ENCODE measurements at places on chromosomes 1 and 21.

DNA sequence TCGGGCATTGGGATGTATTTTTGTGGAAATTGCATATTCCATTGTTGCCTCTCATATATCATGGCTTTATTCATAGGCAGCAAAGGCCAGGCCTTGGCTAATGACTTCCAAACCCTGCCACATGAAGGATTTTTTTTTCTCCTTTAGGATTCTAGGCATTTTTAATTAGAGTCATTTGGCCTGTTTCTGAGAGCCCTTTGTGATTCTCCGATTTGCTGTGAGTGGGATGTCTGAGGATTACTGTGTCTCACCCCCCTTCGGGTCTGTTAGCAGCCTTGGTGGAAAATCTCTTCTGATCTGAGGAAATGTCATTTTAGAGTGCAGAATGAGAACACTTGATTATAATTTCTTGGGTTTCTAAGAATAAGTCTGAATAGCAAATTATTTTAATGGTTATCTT is 253.5 kb downstream of the NTNG1 start:
- no peak for DNase-seq

GRCh38 chr1:47819574-47819888 is 177.7 kb downstream of the TRABD2B start:
- DNase-seq = no peak

- no peak for DNase-seq
Observed at GRCh38 chr1:37926038-37926924, 20.6 kb downstream of the INPP5B start.

GRCh38 chr1:226626577-226626956 is 78.0 kb downstream of the STUM start:
- DNase-seq = peak; percentile 19

DNA sequence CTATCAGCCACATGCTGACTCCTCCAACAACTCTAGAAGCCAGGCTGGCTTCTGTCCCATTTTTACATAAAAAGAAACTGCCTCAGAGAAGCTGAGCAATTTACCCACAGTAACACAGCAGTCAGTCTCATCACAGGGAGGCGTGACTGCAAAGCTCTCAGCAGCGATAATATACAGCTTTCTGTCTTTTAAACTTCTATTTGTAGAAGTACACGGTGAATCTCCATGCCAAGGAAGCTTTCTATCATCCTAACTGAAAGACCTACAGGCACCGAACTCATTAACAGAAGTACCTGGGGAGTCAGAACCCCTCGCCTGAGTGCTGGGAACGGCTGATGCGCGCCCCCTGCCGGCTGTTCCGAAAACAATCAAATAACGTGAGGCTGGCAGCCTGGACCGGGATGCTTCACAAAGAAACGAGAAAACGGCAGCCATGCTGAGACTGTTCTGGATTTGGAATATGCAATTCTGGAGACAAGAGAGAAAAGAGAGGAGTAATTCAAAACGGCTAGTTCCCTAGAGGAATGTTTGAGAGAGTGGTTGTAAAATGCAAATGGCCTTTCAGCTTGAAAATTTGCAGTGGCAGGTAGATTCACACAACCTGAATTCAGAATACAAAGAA is 43.5 kb upstream of the RAB4A start:
- peak; percentile 70 for DNase-seq

DNA sequence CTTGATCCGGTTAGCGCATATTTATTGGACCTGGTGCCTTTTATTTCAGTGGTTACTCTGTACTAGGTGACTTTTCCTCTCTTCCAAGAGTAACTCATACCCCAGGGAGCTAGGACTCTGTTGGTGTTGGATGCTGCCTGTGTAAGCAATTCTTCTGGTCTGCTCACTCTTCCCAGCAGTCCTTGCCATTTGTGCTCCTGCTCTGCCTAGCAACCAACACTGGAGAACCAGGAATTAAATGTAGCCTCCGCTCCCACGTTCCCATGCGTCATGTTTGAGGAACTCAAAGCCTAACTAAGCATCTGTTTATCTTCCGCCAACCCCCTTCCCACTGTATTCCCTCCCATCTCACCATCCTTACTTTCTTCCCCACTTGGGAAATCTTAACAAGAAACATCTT is 65.7 kb upstream of the RAVER2 start:
- DNase-seq = no peak

DNA sequence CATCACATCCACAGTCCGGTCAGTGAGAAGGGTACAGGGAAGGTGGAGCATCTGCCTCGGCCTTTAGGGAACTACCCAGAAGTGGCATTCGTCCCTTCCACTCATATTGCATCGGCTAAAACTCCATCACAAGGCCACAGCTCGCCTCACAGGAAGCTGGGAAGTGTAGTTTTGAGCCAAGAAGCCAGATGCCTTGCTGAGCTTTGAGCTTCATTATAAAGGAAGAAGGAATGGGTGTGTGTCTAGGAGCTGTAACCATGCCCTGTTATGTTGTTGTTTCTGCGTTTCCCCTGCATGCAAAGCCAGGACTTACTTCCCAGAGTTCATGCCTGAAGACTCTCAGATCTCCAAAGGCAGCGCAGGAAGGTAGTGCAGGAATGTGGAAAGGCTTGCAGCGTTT is 61.1 kb downstream of the OPTC start:
- no peak for DNase-seq

DNA sequence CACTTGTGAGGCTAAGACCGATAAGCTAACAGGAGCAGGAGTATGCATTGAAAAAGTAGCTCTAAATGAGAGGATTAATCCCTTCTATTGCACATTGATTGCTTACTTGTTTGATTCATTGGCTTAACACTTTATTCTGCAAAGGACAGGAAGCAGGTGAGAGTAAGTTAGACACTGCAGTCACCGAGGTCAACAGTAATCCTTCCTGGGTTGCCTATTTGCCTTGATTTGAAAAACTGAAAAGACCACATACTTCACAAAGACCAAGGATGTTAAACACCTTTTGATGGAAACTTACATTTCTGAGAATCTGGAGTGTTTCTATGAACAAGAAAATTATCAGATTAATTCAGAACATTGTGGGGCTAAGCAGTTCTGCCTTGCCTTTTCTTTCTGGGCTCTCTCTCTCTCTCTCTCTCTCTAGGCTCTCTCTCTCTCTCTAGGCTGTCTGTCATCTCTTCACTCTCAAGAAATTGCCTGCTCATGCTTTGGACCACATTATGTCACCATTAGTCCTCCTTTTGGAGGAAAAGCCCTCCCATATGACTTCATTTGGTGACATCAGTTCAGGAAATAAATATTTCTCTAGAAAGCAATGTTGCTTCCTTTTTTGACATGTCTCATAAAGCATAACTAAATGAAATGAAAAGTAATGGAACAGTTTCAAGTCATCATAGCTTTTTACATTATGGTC is 103.8 kb downstream of the TNFSF18 start:
- no peak for DNase-seq

DNA sequence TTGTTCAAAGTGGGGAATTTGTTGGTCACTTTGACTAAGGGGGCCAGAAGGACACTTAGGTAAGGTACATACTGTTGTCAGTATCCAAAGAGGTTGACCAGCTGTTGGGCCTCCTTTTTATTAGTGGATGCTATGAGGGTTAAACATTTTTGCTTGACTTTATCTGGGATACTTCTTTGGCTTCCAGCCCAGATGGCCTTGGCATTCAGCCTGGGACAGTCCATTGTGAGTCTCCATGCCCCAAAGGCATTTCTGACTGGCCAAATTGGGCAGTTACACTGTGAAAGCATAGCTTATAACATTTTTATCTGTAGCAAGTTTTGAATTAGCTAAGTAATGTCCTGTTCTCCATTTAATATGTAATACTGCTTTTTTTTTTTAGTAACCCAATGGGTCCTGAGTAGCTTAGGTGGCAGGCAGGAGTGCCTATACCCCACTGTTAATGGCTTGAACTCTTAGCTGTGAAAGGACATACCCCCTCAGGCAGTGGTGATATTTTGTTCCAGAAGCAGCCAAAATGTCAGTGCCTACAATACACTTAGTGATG is 35.4 kb upstream of the CD1D start:
- no peak for DNase-seq

GRCh38 chr1:118589238-118589846 is 398.8 kb downstream of the TBX15 start:
- no peak for DNase-seq

GRCh38 chr1:221530791-221531190 is 211.1 kb downstream of the DUSP10 start:
- no peak for DNase-seq

GRCh38 chr1:6864166-6864565 is 78.9 kb downstream of the CAMTA1 start:
- DNase-seq = no peak

GRCh38 chr1:174445351-174445750 is 2.4 kb upstream of the GPR52 start:
- no peak for DNase-seq

GRCh38 chr1:183473217-183473536 is 878 bp downstream of the SMG7 start:
- DNase-seq = no peak

GRCh38 chr1:245791410-245792312 is 636.9 kb downstream of the KIF26B start:
- no peak for DNase-seq

DNA sequence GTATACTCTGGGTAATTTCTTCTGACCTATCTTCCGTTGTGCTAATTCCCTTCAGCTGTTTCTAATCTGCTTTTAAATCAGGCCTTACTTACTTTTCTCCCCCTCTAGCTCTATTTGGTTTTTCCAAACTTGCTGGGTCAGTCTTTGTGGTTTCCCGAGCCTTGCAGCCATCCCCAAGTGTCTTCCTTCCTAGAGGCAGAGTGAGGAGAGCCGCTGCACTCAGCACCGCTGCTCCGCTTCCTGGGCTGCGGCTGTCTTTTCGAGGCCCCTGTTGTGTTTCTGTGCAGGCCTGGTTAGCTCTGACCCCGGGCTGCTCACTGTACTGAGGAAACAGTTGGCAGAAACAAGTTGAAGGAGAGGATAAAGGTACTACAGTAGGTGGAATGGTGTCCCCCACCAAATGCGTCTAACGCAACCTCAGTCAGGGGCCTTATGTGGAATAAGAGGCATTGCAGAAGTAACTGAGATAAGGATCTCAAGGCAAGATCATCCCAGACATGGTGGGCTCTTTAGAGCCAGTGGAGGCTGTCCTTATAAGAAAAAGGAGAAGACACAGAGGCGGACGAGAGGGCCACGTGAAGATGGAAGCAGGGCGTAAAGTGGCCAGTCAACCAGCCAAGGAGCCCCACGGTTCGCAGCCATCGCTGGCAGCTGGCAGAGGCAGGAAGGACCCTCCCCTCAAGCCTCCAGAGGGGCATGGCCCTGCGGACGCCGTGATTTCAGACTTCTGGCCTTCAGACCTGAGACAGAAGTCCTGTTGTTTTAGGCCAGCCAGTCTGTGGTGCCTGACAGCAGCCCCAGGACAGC is 10.5 kb downstream of the WNT9A start:
- DNase-seq = no peak

GRCh38 chr1:35062518-35063196 is 16.5 kb upstream of the ZMYM1 start:
- peak; percentile 11 for DNase-seq

DNA sequence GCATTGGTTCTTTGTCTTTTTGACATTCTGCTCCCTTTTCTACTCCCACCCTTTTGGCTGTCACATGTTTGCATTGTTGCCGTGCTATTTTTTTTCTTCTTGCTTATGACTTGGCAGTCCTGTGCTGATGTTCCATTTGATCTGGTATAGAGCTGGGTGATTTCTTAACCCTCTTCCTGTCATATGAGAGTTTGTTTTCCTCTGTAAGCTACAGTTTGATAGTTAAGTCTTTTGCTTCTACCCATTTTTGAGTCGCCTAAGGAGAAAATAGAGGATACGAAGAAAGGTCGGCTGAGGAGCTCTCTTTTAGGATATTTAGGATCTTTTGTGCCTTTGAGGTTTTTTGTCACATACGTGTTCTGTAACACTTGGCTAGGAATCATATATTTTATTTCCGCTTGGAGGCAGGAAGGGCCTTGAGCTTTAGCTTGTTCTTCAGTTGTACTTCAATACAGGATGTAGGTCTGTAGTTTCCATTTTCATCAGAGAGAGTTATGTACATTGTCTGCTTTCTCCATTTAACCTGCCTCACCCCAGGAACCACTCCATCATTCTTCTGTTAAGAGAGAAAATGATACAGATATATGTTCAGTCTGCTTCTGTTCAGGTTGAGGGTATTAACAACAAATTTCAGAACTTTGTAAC is 150.7 kb downstream of the BACH1 start:
- DNase-seq = no peak

DNA sequence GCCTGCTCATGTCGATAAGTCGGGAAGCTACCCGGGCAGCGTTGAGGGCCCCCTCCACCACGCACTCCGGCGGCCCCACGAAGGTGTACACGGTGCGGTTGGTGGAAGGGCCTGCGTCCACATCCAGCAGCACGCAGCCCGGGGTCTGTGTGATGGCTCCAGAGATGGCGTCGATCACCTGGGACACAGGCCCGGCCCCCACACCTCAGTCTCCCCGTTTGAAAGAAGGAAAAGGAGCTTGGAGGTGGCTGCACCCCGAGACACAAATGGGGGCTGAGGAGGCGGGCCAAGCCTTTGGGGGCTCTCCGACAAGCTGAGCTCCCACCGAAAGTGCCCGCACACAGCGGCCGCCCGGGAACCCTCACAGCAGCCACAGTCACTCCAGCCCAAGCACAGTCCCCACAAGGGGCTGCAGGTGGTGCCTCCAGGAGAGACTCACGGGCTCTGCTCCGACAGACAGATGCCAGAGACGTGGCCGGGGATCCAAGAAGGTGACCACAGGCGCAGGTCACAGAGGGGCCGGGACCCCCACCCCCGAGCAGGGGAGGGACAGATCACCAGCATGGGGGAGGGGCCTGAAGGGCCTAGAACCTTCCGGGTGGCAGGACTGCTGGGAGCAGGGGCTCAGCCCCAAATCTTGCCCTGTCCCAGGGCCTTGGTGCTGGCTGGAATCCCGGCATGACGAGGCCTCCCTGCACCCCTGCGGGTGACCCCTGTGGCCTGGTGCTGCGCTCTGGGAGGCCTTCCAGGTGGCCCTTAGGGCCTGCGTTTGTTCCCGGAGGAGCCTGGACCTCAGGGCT is 1.0 kb downstream of the FTCD start:
- DNase-seq = no peak

- DNase-seq = no peak
Observed at GRCh38 chr1:97105531-97105930, 383.9 kb downstream of the PTBP2 start.

DNA sequence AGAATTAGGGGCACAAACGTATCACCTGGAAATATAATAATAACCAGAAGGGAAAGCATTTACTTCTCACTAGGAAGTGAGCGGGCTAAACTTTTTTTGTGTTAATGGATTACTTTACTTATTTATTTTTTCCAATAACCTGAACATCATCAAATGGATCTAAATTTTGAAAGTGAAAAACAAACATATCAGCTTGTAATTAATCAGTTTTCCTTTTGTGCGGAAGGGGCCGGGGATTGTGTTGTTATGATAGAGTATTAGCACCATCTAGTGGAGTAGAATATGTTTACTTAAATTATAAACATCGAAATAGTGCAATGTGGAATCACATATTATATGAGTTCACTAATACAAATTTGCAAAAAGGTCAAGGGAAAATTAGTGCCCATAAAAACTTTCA is 9.0 kb downstream of the CFH start:
- DNase-seq = peak; percentile 44

GRCh38 chr1:18794561-18794960 is 64.9 kb downstream of the TAS1R2 start:
- DNase-seq = no peak

Data from kidney glomerular epithelial cell (primary cell).